ENCODE measurements at places on chromosomes 3 and 15. TPM values are rescaled to one million over a fixed set of nuclear protein-coding genes. Genes with fewer than 3 reads are reported as not detected.

ZPLD1 gene
- 0.35 TPM for polyA plus RNA-seq

HDAC11 gene
- polyA plus RNA-seq = 22.2 TPM

ETV5 gene
- 33.5 TPM for polyA plus RNA-seq

IL16 gene
- 5.9 TPM for polyA plus RNA-seq

ZNF620 gene
- 9.6 TPM for polyA plus RNA-seq

MNS1 gene
- 27.6 TPM for polyA plus RNA-seq

GYG1 gene
- 32.2 TPM for polyA plus RNA-seq

ITIH4 gene
- 5.4 TPM for polyA plus RNA-seq

ARGFX gene
- not detected for polyA plus RNA-seq

SLC15A2 gene
- polyA plus RNA-seq = 16.6 TPM

TUSC7 gene
- polyA plus RNA-seq = not detected

THRB gene
- polyA plus RNA-seq = 28.7 TPM

MSL2 gene
- 53.4 TPM for polyA plus RNA-seq

GOLGA8Q gene
- polyA plus RNA-seq = 2.5 TPM

ILDR1 gene
- polyA plus RNA-seq = 8.5 TPM

CHRM5 gene
- polyA plus RNA-seq = 0.16 TPM

NANOGP8 gene
- polyA plus RNA-seq = 0.53 TPM

TF gene
- 2.5 TPM for polyA plus RNA-seq

SPINK8 gene
- 0.68 TPM for polyA plus RNA-seq

RETNLB gene
- polyA plus RNA-seq = not detected

PIERCE2 gene
- 6.9 TPM for polyA plus RNA-seq

ADAMTS9 gene
- 178 TPM for polyA plus RNA-seq

GABRA5 gene
- 0.36 TPM for polyA plus RNA-seq

SKOR1 gene
- polyA plus RNA-seq = 0.31 TPM

Data from left renal cortex interstitium (tissue), 4 donors.